ENCODE measurements at places on chromosomes 2 and 18.

- no peak for DNase-seq
- H3K27me3 ChIP-seq: no peaks in the 10 kb centered on the region
- no peak overlapping the region for H3K4me3 ChIP-seq
Measured at GRCh38 chr18:12008842-12009580, 27.7 kb downstream of the IMPA2 start.

- no peaks in the 10 kb centered on the region for H3K27me3 ChIP-seq
- H3K27ac ChIP-seq: no peak overlapping the region
- H3K4me1 ChIP-seq: peaks cover 36% of the 10 kb centered on the region
- H3K36me3 ChIP-seq: no peaks in the 10 kb centered on the region
Measured at GRCh38 chr2:68414876-68415275, 49.8 kb downstream of the PLEK start.

GRCh38 chr18:11027862-11028261, 121.5 kb downstream of the PIEZO2 start:
- H3K4me3 ChIP-seq: no peak overlapping the region
- H3K27me3 ChIP-seq: no peaks in the 10 kb centered on the region
- no peaks in the 10 kb centered on the region for H3K4me1 ChIP-seq
- no peak overlapping the region for H3K27ac ChIP-seq
- DNase-seq: no peak

GRCh38 chr18:55731594-55732042, 143.6 kb upstream of the TCF4 start:
- H3K36me3 ChIP-seq: no peaks in the 10 kb centered on the region
- no peaks in the 10 kb centered on the region for H3K27me3 ChIP-seq
- H3K27ac ChIP-seq: no peak overlapping the region

DNA sequence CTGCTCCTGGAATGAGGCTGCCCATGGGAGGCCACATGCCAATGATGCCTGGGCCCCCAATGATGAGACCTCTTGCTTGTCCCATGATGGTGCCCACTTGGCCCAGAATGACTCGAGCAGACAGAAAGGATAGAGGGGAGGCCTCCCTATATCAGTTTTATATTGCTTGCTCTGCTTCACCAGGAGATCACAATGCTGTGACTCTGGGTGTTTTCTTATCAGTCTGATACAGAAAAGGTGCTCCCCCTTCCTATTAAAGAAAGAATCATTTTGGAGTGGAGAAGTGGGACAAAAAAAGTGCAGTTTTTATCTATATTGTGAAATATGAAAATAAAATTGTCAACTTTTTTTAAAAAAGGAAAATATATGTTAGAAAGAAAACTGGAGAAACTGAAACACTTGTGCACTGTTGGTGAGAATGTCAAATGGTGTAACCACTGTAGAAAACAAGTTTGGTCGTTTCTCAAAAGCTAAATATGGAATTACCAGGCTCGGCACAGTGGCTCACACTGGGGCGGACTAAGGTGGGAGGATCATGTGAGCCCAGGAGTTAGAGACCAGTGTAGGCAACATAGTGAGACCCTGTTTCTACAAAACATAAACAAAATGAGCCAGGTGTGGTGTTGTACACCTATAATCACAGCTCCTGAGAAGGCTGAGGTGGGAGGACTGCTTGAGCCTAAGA, 21.8 kb downstream of the LPIN2 start:
- no peaks in the 10 kb centered on the region for H3K27me3 ChIP-seq
- DNase-seq: no peak
- peaks cover 40% of the 10 kb centered on the region for H3K4me1 ChIP-seq
- H3K4me3 ChIP-seq: no peak overlapping the region
- no peaks in the 10 kb centered on the region for H3K36me3 ChIP-seq

DNA sequence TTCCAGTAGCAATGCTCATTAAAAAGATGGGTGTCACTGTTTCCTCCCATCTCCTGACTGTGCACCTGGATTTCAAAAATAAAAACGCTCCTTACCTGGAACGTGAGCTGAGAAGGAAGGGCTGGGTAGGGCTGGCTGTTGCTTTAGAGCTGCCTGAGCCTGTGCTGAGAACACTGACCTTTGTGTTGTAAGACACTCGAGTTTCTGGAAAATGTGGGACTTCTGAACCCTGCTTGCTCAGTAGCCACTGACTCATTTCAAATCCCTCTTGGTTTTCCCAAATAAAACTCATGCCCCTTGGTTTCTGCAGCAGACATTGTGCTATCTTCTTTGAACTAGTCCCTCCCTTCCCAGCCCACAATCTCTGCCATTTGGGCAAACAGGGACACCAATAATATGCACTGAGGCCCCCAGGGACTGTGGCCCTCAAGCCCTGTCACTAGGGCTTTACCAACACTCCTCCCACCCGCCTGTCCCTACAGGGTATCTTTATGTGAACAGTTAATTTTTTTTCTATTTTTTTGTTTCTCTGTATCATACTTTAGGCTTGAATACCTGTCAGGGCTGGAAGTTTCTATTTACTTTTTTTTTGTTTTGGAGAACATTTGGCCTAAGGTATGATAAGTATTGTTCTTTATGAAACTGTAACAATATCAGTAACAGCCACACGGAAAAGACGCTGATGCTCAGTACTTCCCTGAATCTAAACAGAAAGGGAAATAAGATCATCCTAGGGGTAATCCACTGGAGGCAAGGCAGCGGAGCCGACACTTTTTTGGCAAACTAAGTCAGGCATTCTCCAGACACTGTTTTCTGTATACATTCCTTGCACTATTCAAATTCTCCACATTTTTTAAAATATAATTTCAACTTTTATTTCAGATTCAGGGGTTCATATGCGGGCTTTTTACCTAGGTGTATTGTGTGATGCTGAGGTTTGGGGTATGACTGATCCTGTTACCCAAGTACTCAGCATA, 280.2 kb downstream of the STK39 start:
- no peak overlapping the region for H3K27ac ChIP-seq
- H3K4me3 ChIP-seq: no peak overlapping the region

DNA sequence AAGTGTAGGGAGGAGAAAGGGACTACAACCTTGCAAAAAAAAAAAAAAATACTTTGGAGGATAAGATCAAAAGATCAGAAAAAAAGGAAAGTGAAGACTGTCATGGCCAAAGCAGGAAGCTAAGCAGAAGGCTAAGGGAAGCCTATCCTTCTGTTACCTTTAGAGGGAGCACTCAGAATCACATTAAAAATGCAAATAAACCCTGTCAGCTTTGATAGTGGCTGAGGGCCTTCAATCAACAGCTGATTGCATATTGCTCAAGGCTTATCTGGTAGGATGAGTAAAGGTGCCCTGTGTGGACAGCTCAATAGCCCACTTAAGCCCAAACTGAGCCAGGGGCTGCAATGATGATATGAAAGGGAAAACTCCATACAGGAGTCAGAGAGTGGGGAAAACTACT, 1021.2 kb downstream of the LRP1B start:
- no peaks in the 10 kb centered on the region for H3K4me1 ChIP-seq
- DNase-seq: no peak
- H3K27me3 ChIP-seq: no peaks in the 10 kb centered on the region

DNA sequence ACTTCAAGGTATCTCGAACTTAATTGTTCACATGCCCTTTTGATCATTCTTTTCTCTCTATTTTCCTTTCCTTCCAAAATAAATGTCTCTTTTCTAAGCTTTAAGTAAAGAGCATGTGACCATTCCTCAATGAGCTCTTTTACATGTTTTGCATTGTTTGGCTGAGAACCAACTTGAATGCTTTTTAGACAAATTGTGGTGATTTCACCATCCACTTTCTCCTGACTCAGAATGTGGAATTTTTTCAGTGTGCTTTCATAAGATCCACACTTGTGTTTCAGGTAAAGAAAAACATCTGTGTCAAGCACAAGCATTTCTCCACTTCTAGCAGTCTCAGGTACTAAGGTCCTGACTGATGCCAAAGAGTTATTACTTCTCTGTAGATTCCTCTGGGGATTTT, 10.7 kb downstream of the RBM43 start:
- H3K27ac ChIP-seq: no peak overlapping the region
- no peaks in the 10 kb centered on the region for H3K4me1 ChIP-seq
- H3K36me3 ChIP-seq: peaks cover 12% of the 10 kb centered on the region
- no peaks in the 10 kb centered on the region for H3K27me3 ChIP-seq
- H3K4me3 ChIP-seq: no peak overlapping the region

- no peak for DNase-seq
- H3K4me1 ChIP-seq: no peaks in the 10 kb centered on the region
- H3K36me3 ChIP-seq: no peaks in the 10 kb centered on the region
- no peak overlapping the region for H3K4me3 ChIP-seq
Measured at GRCh38 chr2:180314086-180314485, 307.0 kb upstream of the CWC22 start.

DNA sequence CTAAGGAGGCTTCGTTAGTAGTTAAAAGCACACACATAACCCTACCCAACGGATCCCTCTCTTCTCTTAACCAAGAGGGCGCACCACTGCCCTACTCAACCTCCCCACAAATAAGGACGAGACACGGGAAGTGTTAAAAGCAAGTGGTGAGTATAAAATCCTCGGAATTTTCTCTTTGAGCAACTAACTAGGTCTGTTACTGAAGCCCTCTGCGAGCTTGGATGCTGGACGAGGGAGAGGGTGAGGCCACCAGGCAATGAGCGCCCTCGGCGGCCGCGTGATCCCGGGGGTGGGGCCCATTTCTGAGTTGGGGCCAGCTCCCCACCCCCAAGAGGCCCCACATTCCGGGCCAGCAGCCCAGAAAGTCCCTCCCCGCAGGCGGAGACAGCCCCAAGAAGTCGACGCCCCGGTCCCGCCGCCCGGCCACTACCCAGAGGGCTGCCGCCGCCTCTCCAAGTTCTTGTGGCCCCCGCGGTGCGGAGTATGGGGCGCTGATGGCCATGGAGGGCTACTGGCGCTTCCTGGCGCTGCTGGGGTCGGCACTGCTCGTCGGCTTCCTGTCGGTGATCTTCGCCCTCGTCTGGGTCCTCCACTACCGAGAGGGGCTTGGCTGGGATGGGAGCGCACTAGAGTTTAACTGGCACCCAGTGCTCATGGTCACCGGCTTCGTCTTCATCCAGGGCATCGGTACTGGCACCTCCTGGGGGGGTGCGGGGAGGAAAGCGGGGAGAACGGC, at the start of gene CYBRD1:
Gene CYBRD1 (plus strand): TSS at position 423 of the 736 bp plus-strand sequence. CDS start 72 bp downstream, at position 495.
- no peak within 1 kb of the TSS for H3K27ac ChIP-seq
- H3K4me3 ChIP-seq: peak within 1 kb of the TSS; percentile 9
- peaks cover 21% of the 10 kb centered on the region for H3K4me1 ChIP-seq
- peaks cover 4% of the 10 kb centered on the region for H3K27me3 ChIP-seq
- DNase-seq: no peak
- H3K36me3 ChIP-seq: no peaks in the 10 kb centered on the region

DNA sequence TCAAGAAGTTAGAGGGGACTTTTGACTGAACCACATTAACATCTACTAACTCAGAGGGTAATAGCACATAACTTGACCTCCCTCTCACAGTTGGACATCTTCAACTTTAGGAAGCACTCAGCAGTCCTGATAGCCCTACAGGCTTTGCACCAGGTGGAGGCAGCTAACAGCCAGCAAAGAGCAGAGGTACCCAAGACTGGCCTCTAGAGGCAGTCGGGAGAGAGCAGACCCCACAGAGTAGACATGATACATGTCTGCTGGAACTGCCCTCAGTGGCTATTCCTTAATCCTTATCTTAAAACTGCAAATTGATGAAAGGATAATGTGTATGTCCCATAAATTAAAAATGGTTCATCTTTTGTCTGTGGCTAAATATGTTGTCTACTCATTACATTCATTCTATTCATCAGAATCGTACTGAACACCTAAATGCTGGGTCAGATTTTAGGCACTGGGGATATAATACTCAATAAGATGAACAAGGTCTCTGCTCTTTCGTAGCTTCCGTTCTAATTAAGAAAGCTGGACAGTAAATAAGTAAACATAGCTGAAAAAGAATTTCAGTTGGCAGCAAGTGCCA, 49.8 kb downstream of the CAB39 start:
- no peak overlapping the region for H3K4me3 ChIP-seq
- H3K27ac ChIP-seq: no peak overlapping the region
- peaks cover 43% of the 10 kb centered on the region for H3K4me1 ChIP-seq
- DNase-seq: no peak
- H3K27me3 ChIP-seq: no peaks in the 10 kb centered on the region
- H3K36me3 ChIP-seq: peaks cover 22% of the 10 kb centered on the region

- no peak overlapping the region for H3K4me3 ChIP-seq
- no peak overlapping the region for H3K27ac ChIP-seq
- H3K4me1 ChIP-seq: no peaks in the 10 kb centered on the region
Measured at GRCh38 chr2:40249577-40249976, 202.3 kb downstream of the SLC8A1 start.

- H3K27me3 ChIP-seq: no peaks in the 10 kb centered on the region
- DNase-seq: no peak
- no peaks in the 10 kb centered on the region for H3K4me1 ChIP-seq
- H3K36me3 ChIP-seq: no peaks in the 10 kb centered on the region
Measured at GRCh38 chr2:17972991-17973390, 94.5 kb downstream of the KCNS3 start.

GRCh38 chr2:8677646-8678592, 3.9 kb upstream of the ID2 start:
- H3K36me3 ChIP-seq: no peaks in the 10 kb centered on the region
- DNase-seq: no peak
- peak overlapping the region; percentile 17 for H3K27ac ChIP-seq
- H3K4me1 ChIP-seq: peaks cover 36% of the 10 kb centered on the region
- peak overlapping the region; percentile 34 for H3K4me3 ChIP-seq

DNA sequence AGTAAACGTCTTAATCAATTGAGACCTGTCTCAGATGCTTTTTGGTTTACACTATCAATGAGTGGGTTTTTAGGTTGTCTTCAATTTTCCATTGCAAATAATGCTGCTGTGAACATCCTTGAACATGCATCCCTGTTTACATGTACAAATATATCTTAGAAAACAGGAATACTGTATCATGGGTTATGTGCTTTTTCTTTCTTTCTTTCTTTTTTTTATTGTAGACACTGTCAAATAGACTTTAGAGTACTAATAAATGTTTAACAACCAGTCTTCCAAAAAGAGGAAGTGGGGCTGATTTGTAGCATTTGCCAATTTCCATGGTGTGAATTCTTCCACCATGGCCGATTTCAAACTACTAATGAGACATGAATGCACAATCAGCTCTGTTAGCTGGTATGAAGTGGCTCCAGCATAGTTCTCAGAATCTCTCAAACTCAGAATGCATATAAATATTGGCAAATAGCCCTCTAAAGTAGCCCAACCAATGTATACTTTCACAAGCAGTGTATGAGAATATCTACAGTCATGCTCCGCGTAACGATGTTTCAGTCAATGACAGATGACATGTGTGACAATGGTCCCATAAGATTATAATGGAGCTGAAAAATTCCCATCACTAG, 50.3 kb upstream of the B3GNT2 start:
- no peak for DNase-seq
- H3K4me3 ChIP-seq: no peak overlapping the region
- H3K4me1 ChIP-seq: no peaks in the 10 kb centered on the region
- no peaks in the 10 kb centered on the region for H3K27me3 ChIP-seq

GRCh38 chr2:229084447-229084846, 186.6 kb downstream of the PID1 start:
- no peaks in the 10 kb centered on the region for H3K4me1 ChIP-seq
- no peak for DNase-seq
- H3K36me3 ChIP-seq: no peaks in the 10 kb centered on the region
- H3K27ac ChIP-seq: no peak overlapping the region
- H3K27me3 ChIP-seq: no peaks in the 10 kb centered on the region
- no peak overlapping the region for H3K4me3 ChIP-seq
